ENCODE measurements at places on chromosomes 4 and X.

DNA sequence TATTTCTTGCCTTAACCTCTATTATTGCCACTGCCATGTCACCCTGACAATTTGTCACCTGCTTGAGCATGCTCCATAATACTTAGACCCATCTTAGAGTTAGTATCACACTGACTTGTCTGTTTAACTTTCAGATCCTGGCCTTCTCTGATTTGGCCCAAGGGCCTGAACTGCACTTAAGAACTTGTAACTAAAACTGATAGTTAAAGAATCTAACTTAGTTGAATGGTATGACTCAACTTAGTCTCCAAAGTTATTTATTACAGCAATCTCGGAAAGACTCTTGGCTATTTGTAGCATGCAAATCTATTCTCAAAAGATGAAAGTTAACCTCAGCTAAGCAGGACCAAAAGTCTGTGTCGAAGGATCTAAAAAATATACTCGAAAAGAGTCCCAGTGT is 72.3 kb downstream of the IGSF1 start:
- DNase-seq, result no peak

GRCh38 chr4:174775366-174775765 is 53.7 kb downstream of the GLRA3 start:
- DNase-seq, result no peak

- no peak for DNase-seq
These were observed 5.2 kb upstream of the NDNF start for GRCh38 chr4:121077496-121077895.

DNA sequence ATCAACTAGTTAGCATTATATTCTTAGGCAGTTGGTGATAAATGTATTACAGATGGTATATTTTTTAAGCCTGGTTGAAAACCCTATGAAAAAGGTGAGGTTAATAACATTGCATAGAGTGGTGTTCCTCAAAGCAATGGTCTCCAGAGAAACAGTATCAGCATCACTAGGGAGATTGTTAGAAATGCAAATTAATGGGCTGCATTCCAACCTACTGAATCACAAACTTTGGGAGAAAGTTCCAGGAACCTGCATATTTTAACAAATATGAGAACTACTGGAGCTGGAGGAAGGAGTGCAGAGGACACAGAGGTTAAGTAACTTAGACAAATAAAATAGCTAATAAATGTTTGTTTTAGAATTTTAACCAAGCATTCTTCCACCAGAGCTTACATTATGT is 166.9 kb upstream of the PCDH10 start:
- no peak for DNase-seq

- no peak for DNase-seq
These were observed 110.5 kb downstream of the PCDH18 start for GRCh38 chr4:137421796-137422195.

- no peak for DNase-seq
These were observed 243.4 kb downstream of the SCFD2 start for GRCh38 chr4:53122280-53123116.

DNA sequence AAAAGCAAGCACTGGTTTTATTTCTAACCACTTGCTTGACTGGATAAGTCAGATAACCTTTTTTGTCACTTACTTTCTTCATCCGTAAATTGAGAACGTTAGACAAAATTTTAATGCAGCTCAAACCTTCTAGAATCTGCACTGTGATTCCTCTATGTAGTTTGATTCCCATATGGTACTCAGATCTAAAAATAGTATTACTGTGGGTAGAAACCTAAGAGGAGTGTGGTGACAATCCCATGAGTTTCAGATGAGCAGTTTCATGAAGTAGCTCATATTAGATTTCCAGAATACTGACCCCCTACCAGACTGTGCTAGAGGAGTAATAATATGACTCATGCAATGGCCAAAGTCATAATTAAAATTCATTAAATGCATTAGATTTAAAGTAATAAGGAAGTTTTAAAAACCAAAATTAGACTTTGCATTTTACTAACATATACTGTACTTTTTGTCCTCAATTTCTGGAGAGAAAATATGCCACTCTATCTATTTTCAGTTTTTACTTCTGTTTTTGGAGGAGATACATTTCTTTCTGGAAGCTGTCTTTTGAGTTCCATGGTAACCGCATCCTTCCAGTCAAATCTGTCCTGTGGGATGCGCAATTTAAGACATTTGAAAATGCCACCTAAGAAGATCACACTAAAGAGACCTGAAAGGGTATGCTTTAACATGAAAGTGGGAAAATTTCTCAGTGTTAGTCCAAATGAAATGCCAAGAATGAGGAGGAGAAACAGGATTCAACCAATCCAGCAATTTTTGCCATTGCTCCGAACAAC is 64.1 kb upstream of the GPM6A start:
- no peak for DNase-seq

DNA sequence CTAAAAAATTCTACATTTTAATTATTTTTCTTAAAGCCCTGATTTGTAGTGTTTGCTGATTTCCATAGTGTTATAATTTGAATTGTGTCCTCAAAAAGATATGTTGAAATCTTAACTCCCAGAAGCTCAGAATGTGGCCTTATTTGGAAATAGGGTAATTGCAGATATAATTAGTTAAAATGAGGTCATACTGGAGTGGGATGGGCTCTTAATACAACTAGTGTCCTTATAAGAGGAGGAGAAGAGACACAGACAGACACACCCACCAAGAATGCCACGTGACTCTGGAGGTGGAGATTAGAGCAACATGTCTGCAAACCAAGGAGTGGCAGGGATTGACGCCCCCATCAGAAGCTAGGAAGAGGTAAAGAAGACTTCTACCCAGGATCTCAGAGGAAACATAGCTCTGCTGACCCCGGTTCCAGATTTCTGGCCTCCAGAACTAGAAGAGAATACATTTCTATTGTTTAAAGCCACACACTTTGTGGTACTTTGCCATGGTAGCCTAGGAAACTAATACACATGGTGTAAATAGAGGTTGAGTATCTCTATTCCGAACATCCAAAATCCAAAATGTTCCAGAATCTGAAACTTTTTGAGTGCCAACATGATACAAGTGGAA is 70.5 kb upstream of the IRF2 start:
- no peak for DNase-seq

- DNase-seq, result no peak
These were observed 2.8 kb upstream of the ZNF718 start for GRCh38 chr4:121408-122084.

GRCh38 chr4:104451573-104451972 is 43.1 kb downstream of the CXXC4 start:
- no peak for DNase-seq

DNA sequence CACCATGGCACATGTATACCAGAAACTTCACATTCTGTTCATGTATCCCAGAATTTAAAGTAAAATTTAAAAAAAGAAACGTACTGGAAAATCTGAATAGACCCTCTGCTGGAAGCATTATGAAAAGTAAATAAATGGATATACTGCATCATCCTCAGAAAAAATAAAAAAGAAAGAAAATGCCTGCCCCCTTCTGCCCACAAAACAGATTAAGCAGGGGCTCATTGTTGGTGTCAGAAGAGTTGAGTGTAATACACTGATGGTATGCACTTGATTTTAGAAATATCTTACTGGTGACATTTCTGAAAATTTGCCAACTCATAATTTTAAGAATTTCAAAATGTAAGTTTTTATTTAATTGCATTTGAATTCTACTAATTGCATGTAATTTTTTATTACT is 77.8 kb downstream of the LRP2BP start:
- DNase-seq, result no peak

DNA sequence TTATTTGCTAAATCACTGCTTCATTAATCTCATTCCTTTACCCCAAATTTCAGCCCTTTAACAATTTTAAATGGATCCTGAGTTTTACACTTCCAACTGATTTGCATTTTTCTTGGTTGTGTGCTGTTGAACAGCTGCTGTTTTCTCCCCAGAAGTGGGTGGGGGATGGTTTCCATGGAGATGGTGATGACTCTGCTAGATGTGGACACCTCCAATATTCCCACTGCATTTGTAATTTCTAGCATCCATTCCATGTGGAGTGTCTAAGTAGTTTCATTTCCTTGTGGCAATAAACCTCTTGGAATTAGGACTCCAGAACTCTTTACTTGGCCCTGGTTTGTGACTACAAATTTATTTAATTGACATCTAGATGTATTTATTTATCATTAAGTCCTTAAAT is 330.4 kb downstream of the GBA3 start:
- no peak for DNase-seq

DNA sequence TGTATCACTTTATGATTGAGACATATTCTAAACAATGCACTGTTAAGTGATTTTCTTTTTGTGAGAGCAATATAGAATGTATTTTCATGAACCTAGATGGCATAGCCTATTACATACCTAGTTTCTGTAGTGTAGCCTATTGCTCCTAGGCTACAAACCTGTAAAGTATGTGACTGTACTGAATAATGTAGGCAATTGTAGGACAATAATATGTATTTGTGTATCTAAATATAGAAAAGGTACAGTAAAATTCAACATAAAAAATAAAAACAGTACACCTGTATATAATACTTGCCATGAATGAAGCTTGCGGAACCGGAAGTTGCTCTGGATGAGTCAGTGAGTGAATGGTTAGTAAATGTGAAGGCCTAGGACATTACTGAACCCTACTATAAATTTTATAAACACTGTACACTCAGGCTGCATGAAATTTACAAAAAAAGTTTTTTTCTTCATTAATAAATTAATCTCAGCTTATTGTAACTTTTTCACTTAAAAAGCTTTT is 106.7 kb downstream of the VSIG4 start:
- DNase-seq, result no peak

- no peak for DNase-seq
These were observed at the start of gene IL9R for GRCh38 chrX:155997436-155997835. TSS of gene IL9R (plus strand) at chrX:155997696. CDS start at chrX:155997760, 64 bp downstream.

- no peak for DNase-seq
These were observed 107.2 kb downstream of the TBCK start for GRCh38 chr4:106208481-106209460.

DNA sequence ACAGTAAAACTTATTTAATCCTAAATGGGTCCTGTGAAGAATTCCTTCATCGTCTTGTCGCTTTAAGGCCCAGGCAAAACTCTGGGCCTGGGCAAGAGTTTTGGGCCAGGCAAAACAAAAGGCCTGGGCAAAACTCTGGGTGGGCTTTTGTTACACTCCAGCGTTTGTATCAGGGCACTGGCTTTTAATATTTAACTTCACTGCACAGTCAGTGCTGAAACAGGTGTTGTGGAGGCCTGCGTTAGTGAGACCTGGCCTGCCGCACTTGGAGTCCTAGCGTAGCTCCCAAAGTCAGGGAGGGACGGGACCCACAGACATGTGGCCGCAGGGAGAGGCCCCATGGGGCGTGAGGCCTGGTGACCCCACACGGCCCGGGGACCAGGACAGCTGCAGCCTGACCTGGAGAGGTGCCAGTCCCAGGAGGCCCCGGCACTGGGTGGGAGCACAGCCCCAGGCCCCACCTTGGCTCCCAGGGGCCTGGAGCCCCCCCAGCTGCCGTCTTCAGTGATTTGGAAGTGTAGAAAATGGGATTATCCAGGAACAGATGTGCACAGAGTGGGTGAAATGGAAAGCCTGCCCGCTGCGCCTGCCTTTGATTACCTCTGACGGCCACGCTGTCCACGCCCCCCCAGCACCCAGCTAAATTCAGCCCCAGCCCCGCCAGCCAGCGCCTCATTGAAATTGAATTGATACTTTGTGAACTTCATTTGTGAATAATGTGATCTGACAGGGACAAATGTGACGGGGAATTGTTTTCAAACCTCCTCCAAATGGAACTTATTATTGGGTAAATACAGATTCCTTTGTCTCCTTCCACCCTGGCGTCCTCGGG is 132.9 kb upstream of the NKX1-1 start:
- no peak for DNase-seq

DNA sequence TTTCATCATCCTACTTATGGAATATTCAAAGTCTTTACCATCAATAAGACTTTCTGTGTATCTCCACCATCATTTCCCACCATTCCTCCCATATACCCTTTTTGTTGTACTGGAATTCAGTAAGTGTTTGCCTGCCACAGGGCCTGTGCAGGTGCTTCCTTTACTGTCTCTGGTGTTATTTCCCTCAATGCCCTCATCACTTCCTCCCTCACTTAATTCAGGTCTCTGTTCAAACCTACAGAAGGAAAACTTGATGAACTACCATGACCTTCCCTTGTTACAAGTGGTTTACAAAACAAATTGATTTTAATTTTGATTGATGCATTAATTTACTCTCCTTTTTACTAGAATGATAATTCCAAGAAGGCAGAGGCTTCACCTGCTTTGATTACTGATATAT is 159.5 kb upstream of the FAT4 start:
- no peak for DNase-seq

DNA sequence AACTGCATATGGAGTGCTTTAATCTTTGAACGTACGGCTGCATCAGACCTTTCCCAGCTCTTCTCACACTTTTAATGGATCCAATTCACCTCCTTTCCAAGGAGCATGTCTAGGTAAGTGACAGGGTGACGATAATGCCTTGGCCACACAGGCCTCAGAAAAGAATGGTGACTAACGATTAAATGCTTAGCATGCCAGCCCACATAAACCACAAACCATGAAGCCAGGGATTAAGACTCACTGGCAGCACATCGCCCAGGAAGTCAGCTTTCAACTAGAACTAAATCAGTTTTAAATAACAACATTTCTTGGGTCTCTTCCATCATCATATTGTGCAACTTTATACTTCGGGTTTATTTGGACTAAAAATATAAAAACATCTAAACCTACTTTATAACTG is 28.7 kb downstream of the INPP4B start:
- DNase-seq, result no peak

DNA sequence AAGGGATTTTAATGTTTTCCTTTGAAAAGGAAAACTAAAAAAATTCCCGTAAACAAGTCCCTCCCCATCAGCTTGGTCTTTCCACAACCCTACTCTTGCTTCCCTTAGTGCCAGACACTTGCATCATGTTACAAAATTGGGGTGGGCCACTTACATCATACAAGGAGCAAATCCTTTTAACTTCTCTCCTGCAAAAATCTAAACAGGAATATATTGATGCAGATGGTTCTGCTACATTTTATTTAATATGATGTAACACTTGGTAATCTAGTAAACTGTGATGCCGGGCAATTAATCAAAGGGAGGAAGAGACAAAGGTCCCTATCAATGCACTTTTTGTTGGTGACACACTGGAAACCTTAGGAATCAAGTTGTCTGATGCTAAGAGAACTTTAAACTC is 125.3 kb downstream of the UBE2K start:
- no peak for DNase-seq

DNA sequence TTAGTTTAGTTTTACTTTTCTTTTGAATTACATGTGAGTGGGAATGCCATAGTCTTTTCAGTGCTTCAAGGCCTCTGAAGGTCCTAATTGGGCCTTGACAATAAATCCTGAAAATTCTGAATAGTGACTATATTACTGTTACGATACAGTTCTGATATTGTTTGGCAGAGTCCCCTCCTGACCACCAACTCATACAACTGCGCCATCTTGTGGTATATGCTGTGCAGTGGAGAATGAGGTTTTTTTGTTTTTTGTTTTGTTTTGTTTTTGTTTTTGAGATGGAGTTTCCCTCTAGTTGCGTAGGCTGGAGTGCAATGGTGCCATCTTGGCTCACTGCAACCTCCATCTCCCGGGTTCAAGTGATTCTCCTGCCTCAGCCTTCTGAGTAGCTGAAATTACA is 56.6 kb upstream of the CHRDL1 start:
- no peak for DNase-seq

GRCh38 chr4:148542922-148543623 is 100.9 kb upstream of the NR3C2 start:
- no peak for DNase-seq

Measured in amygdala (tissue), 56 donors.